Stimulated activated CD8-positive, alpha-beta memory T cell treated with anti-CD3 and anti-CD28 coated beads, Interleukin-7, amount 100 ng/mL, for 24 hours (primary cell): ENCODE measurements at places on chromosomes 3 and 15.

GRCh38 chr3:25294169-25294805 lies 133.8 kb upstream of the RARB start:
- no peak for DNase-seq

- DNase-seq, result no peak
Measured at GRCh38 chr3:52227766-52228165, 2.3 kb upstream of the TLR9 start.

DNA sequence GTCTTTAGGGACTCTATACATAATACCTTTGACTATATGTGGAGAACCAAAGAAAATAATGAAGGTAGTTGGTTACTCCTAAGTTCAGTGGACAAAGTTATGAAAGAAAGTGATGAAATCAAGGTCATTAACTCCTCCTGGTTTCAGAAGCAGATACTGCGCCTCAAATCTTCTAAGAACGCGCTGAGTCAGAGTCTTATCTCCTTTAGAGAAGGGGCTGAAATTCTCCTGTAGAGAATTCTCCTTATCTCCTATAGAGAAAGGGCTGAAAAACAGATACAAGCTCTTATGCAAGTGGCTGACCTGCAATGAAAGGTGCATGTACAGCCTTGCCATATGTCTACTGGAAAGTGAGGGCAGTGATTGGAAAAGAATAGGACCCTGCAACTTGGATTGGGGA lies 824.2 kb downstream of the NSUN3 start:
- no peak for DNase-seq

DNA sequence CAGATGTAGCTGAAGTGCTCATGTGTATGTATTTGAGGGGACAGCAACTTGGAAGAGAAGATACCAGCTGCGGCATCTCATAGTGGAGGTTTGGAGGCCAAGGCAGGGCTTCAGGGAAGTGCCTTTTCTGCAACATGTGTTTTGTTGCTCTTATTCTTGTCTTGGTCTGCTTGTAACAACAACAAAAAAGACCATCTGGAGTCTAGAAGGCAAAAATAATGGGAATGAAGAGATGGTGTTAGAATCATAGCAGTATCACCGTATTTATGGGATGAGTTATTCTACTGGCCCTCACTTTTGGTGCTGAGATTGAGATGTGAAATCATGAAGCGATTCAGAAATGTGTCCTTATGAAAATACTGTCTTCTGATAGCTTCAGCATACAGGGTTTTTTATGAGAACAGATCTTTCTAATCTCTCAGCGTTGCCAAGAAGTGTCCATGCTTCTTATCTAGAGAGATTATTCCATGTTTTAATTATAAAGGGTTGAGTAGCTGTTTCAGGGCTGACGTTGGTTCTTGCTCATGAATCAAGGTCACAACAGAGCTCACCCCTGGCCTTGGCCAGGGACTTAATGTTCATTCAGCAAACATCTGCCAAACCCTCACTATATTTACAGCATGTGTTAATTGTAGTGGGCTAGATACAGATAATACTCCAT lies 58.0 kb downstream of the ITPR1 start:
- no peak for DNase-seq

- DNase-seq, result no peak
Measured at GRCh38 chr15:90987561-90988141, 6.7 kb downstream of the PRC1 start.

- DNase-seq, result no peak
Measured at GRCh38 chr3:177231242-177231641, 34.0 kb upstream of the TBL1XR1 start.

DNA sequence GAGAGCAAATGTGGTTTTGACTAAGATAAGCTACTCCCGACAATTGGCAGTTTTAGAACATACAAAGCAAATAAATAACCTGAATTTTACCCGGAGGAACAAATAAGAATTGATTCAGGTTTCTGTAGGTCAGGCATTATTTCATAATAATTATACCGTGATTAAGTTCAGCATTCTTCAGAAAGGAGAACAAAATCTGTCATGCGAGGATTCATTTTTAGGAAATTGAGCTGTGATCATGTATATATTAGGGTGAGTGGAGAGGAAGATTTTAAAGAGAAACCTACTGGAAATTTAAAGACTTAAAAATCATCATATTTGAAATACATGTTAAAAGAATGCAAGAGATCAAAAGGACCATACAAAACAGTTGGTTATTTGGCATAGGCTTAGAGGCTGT lies 20.5 kb downstream of the ZNF609 start:
- DNase-seq, result no peak

- DNase-seq, result no peak
Measured at GRCh38 chr3:75337226-75337900, 326.8 kb upstream of the FRG2C start.

GRCh38 chr3:59759298-59760031 lies 709.6 kb upstream of the CFAP20DC start:
- no peak for DNase-seq

GRCh38 chr3:183254487-183255347 lies 1.7 kb downstream of the B3GNT5 start:
- DNase-seq, result no peak

- DNase-seq, result no peak
Measured at GRCh38 chr15:35728219-35728940, 182.4 kb upstream of the DPH6 start.

DNA sequence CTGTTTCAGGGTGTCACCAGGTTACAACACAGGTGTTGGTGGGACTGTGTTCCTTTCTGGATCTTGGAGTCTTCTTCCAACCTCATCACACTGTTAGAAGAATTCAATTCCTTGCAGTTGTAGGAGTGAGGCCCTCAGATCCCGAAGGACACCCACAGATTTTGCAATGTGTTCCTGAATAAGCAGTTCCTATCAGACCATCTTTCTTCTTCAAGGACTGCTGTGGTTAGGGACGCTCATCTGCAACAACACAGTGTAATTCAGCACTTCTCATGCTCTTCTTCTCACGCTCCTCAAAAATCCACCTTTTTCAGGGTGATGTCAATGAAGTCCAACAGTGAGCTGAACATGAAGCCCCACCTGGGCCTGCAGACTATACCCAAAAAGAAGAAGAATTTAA lies 18.8 kb downstream of the TM2D3 start:
- no peak for DNase-seq

GRCh38 chr3:138862924-138863775 lies 28.4 kb upstream of the PIK3CB start:
- no peak for DNase-seq

- no peak for DNase-seq
Measured at GRCh38 chr15:83283138-83283812, 1.2 kb downstream of the BNC1 start.

DNA sequence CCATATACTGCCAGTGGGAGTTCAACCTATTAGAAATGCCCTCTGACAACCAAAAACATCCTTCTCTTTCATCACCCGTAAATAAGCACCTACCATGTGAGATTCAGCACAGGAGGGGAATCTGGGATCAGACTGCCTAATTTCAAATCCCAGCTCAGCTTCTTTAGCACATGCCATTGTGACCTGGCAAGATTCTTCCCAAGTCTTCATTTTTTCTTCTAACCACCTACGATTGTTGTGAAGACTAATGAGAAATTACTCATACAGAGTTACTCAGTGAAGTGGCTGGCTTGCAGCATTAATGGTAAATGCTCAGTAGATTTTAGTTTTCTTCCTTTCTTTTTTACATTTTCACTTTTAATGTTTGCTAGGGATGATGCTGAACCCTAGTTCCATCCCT lies 176.7 kb downstream of the PDZRN3 start:
- DNase-seq, result no peak

GRCh38 chr15:74906067-74906449 lies 593 bp downstream of the FAM219B start:
- DNase-seq, result peak; percentile 7

- DNase-seq, result no peak
Measured at GRCh38 chr15:86392874-86393273, 313.2 kb downstream of the AGBL1 start.

DNA sequence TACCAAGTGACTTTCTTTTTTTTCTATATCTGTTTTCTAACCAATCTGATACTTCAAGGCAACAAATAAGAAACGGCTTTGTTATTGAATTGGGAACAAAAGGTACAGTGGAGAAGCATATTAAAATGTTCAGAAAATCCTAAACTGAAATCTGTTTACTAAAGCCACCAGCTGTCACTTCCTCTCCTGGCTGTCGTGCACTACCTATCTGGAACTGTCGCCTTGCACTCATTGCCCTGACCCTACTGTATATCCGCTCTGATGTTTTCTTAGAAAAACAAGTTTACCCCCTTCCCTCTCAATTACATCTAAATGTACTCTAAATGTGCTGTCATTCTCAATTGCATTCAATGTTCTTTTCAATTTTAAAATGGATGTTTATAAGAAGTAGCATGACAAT lies 439.8 kb upstream of the ARRDC4 start:
- no peak for DNase-seq

DNA sequence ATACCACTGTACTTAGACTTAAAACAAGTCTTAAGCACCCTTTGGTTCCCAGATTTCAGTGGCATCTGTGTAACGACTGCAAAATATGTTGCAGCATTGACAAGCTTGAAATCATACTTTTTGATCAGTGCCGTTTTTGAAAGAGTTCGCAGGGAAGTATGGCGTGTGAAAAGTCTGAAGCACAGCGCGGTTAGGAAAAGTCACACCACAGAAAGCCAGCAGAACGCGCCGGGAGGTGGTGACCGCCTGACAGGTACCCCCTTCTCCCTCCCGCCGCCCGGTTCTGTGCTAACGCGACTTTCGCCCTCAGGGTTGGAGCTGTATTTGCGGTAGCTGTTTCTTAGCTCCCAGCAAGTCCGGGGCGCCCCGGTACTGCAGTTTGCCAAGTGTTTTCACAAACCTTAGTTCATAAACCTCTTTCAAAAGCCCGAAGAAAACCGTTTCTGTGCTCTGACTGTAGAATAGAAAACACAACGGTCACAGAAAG lies 481 bp upstream of the CRYBG3 start:
- DNase-seq, result no peak

DNA sequence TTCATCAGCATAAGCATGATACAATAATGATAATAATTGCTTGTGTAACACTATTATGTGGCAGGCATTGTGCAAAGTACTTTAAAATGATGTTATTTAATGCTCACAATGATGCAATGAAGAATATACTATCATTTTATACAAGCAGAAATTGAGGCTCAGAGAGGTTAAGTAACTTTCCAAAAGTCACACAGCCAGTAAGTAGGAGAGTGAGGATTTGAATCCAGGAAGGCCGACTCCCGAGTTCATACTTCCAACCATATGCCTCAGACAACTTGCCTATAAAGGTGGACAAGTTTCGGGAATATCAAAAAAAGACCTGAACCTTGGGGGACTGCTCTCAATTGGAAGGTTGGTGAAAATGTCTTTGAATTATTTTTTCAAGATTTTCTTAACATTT lies 19.9 kb downstream of the RARB start:
- DNase-seq, result no peak

- no peak for DNase-seq
Measured at GRCh38 chr15:40445421-40445922, 4.7 kb downstream of the BAHD1 start.

DNA sequence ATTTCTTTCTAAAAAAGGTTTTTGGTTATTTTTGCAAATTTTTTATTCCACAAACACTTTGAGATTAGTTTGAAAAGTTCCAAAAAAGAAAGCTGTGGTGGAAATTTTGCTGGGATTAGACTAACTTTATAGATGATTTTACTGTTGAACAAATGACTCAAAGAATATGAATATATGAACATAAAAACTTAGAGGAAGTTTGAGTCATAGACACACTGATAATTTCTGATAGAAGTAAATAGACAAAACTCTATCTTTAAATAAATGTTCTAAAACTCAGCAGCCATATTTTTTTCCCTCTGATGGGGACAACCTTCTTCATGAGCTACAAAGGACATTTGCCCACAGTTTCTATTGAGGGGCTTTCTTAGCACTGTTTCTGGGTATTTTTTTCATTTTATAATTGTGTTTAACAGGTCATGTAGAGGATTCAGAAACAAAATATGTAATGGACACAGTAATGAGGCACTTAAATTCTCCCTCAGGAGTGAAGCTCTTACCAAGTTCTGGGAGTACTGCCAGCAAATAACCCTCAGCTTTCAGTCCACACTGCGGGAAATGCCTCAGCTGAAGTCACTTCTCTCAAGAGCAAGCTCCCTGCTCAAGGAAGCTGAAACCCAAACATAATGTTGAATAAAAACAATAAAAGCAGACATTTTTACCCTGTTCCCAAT lies 157.6 kb downstream of the NFKBIZ start:
- DNase-seq, result no peak

- DNase-seq, result no peak
Measured at GRCh38 chr15:86300390-86301125, 220.9 kb downstream of the AGBL1 start.

- DNase-seq, result no peak
Measured at GRCh38 chr3:158121295-158121694, 11.4 kb downstream of the RSRC1 start.

- DNase-seq, result no peak
Measured at GRCh38 chr15:71732636-71733035, 77.7 kb upstream of the NR2E3 start.

- no peak for DNase-seq
Measured at GRCh38 chr15:64112904-64113303, 17.1 kb downstream of the SNX1 start.

- DNase-seq, result no peak
Measured at GRCh38 chr15:92117261-92117731, 263.8 kb downstream of the SLCO3A1 start.

- no peak for DNase-seq
Measured at GRCh38 chr3:100210772-100211135, 50.0 kb upstream of the TBC1D23 start.

- no peak for DNase-seq
Measured at GRCh38 chr3:140276703-140277102, 341.7 kb downstream of the CLSTN2 start.

DNA sequence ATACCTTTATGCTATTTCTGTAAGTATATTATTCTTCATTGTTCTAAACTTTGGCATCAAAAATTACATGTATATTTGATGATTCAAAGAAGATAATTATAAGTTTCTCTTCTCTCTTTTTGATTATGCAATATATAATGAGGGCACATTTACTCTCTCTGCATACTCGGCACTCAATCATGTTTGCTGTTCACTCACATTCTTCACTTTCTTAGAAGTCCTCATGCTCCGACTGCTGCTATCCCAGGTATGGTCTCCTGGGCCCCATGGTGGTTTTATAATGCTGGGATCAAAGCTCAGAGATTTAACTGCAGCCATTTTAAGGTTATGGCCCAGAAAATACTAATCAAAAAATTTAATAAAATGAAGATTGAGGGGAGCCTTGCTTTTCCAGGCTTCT lies 529.7 kb upstream of the IL12A start:
- no peak for DNase-seq

- no peak for DNase-seq
Measured at GRCh38 chr3:119279101-119279554, 15.1 kb upstream of the ARHGAP31 start.

- no peak for DNase-seq
Measured at GRCh38 chr3:20673866-20674265, 487.9 kb upstream of the SGO1 start.

- DNase-seq, result no peak
Measured at GRCh38 chr15:34644061-34644460, 60.6 kb upstream of the GOLGA8B start.

DNA sequence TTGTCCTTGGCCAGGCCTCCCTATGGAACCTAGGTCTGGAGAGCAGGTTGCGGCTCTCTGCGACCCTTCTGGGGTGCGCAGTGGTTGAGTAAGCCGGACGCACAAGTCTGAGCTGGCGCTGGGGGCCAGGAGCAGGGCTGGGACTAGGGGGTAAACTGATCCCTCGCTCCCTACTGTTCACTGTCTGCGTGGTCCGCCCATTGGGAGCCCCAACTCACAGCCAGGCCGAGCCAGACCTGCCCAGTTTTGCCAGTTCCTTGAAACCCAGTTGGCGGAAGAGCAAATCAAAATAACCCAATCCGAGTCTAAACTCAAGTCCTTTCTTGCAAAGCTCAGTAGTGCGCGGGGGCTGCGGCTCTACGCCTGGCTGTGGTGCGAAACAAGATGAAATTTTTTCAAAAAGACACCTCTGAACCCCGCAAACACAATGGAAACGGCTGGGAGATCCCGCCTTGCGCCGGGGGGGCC lies 17.5 kb downstream of the RGMA start:
- DNase-seq, result no peak
